Stimulated activated CD4-positive, alpha-beta T cell treated with anti-CD3 and anti-CD28 coated beads, Interleukin-12 subunit alpha, Interleukin-12 subunit beta, amount 100 ng/mL, for 24 hours (primary cell): ENCODE measurements at places on chromosomes 3 and 15.
A peak's percentile ranks its signal among the peaks of the same experiment; 100 is the strongest.

- DNase-seq = peak; percentile 39
Observed at GRCh38 chr3:179037351-179037750, 34.3 kb downstream of the ZMAT3 start.

- no peak for DNase-seq
Observed at GRCh38 chr3:134029734-134030378, at the start of gene SLCO2A1. TSS of gene SLCO2A1 (minus strand) at chr3:134029925. CDS start at chr3:134029802, 123 bp downstream.

DNA sequence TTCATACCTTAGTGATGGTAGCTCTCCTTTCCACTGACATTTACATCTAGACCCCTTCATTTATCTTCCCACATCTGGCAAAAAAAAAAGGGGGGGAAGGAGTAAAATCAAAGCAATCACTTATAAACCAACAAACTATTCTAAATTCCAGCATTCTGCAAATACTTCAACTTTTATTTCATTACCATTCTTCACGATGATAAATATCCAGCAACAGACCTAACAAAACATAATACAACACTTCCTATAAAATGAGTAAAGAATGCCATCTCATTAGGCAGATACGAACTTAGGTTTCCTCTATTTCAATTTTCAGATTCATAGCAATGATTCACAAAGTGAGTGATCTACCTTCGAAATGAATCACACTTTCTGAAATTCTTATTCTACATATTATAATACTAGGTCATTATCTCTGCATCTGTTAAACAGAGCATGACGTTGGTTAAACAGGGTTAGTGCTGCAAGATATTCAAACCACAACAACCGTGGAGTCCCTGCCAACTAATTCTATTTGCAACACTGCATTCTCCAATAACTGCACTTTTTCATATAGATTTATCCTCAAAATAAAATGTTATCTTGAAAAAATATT lies at the start of gene LRRFIP2:
Gene LRRFIP2, minus strand, starts transcription at position 51 of the 595 bp plus-strand sequence. CDS start 25,599 bp downstream, outside the sequence.
- no peak for DNase-seq

DNA sequence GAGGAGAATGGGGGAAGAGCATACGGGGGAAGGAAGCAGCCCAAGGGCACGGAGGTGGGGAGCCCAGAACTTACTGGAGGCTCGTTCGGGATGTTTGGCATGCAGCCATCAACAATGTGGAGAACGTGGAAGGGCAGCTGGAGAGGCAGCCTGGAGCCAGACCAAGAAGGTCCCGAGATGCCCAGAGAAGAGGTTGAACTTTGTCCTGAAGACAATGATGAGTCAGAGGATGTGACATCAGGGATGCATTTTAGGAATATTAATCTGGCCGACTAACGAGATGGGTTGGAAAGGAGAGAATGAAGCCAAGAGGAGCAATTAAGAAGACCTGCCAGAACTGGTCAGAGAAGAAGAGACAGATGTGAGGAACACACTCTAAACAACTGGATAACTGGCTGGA lies 98.2 kb downstream of the SRGAP3 start:
- no peak for DNase-seq

DNA sequence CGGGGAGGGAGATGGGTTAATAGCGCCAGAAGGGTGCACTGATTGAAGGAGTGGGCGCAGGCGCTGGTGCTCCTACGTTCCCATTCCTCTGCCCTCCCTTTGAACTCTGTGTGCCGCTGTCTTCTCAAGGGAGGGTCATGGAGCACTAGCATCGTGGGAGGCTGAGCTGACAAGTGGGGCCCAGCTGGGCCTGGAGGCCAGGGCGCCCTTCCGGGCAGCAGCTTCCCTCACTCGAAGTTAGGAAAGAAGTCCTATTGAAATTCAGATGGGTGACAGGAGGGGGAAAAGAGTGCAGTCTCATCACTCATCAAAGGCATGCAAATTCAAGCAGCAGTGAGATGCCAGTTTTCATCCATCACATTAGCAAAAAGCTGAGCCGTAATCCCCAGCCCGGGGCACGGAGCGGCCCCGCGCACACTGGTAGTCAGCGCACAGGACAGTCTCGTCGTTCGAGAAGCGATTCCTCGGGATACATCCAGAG lies 128.2 kb downstream of the LRRK1 start:
- DNase-seq = no peak

GRCh38 chr3:48661501-48662144 lies 1.1 kb downstream of the CELSR3 start:
- DNase-seq = peak; percentile 53

GRCh38 chr3:101722394-101723173 lies 1.8 kb upstream of the CEP97 start:
- no peak for DNase-seq

GRCh38 chr3:188164248-188164687 lies 10.3 kb downstream of the LPP start:
- no peak for DNase-seq

- DNase-seq = no peak
Observed at GRCh38 chr15:98174286-98174685, 213.8 kb downstream of the ARRDC4 start.

DNA sequence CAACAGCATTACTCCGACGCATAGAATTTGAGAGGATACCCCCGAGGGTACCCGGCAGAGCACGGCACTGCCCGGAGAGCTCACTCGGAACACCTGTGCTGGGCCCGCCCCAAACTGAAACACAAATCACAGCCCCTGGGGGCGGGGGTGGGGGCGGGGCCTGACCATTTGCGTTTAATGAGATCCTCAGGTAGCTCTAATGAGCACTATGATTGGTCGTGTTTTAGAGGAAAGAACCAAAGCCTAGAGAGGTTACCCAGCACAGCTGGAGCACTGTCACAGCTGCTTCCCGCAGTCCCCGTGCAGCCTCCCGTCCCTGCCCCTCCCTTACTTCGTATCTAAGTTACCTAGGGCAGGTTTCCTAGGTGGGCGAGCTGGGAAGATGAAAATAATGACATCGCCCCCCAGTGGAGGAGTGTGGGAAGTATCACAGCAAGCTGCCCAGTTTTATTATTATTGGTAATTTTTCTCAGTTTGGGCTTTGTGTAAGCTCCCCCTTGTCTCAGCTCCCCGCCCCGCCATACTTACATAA lies 187.1 kb downstream of the PDE8A start:
- DNase-seq = peak; percentile 38

- DNase-seq = no peak
Observed at GRCh38 chr3:69099576-69099975, 14.8 kb downstream of the ARL6IP5 start.

GRCh38 chr15:40471105-40471807 lies 472 bp downstream of the CHST14 start:
- no peak for DNase-seq
